ENCODE measurements at places on chromosomes 6 and 20.

DNA sequence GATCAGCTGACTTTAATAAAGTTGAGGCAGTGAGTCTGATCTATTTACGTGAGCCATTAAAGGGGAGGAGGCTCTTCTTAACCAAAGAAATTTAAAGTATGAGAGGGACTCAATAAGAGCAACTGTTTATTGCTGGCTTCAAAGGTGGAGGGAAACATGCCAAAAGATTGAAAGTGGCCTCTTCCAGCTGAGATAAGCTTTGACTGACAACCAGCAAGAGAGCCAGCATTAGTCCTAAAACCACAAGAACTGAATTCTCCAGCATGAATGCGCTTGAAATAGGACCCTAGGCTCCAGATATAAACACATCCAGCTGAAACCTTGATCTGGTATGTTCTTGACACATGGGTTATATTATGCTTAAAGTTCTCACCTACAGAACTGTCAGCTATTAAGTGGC, 123.1 kb upstream of the GJE1 start:
- DNase-seq = no peak

GRCh38 chr20:61803915-61804751, 261.5 kb downstream of the TAF4 start:
- no peak for DNase-seq

GRCh38 chr20:22412977-22413868, 171.1 kb downstream of the FOXA2 start:
- no peak for DNase-seq

- no peak for DNase-seq
Measured at GRCh38 chr6:45584127-45584526, 206.4 kb upstream of the SUPT3H start.

- peak; percentile 76 for DNase-seq
Measured at GRCh38 chr6:156776840-156777576, at the start of gene ARID1B. ARID1B (plus strand) TSS chr6:156777378; CDS start chr6:156777681, 303 bp downstream.

GRCh38 chr6:128275030-128275429, 245.4 kb downstream of the PTPRK start:
- no peak for DNase-seq

- peak; percentile 61 for DNase-seq
Measured at GRCh38 chr6:25788305-25788922, 33.9 kb downstream of the SLC17A4 start.

GRCh38 chr20:62961310-62961783, 8.8 kb downstream of the SLC17A9 start:
- peak; percentile 61 for DNase-seq

GRCh38 chr6:53327017-53327395, 21.7 kb downstream of the ELOVL5 start:
- DNase-seq = no peak

- DNase-seq = no peak
Measured at GRCh38 chr6:87180105-87180728, 24.9 kb downstream of the ZNF292 start.

GRCh38 chr6:146914489-146915483, 289.4 kb upstream of the STXBP5 start:
- no peak for DNase-seq

- DNase-seq = no peak
Measured at GRCh38 chr6:18021166-18021850, 33.9 kb upstream of the KIF13A start.

DNA sequence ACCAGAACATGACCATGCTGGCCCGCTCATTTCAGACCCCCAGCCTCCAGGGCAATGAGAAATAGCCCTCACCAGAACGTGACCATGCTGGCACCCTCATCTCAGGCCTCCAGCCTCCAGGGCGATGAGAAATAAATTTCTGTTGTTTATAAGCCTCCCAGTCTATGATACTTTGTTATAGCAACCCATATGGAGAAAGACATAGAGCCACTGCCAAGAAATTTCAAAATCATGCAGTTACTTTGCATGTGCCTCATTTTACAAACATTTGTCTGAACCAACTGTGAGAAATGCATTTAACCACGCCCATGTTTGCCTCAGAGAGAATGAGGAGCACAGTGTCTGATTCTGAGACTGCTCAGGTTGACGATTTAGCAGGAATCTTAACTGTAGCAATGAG, 15.5 kb downstream of the CYP39A1 start:
- DNase-seq = no peak

- no peak for DNase-seq
Measured at GRCh38 chr6:109718991-109719390, 27.9 kb downstream of the FIG4 start.

- DNase-seq = no peak
Measured at GRCh38 chr6:11953641-11954040, 58.5 kb upstream of the HIVEP1 start.

GRCh38 chr6:37624606-37625574, 72.8 kb downstream of the MDGA1 start:
- DNase-seq = peak; percentile 75

DNA sequence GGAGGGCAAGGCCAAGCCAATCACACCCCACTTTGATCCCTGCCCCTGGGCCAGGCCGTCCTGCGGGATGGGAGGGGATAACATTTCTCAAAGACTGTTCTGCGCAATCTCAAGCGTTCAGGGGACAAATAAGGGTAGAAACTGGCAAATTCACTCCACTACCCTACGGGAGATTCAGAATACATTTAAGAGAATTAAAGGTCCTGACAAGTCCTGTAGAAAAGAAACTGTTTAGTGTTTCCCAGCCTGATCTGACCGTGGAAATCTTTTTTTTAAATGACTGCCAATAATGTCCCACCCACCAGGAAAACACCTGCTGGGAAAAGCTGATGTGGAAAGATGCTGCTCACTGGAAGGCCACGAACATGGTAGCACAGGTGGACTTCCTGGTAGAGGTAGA, 140.6 kb upstream of the RNF24 start:
- DNase-seq = no peak

DNA sequence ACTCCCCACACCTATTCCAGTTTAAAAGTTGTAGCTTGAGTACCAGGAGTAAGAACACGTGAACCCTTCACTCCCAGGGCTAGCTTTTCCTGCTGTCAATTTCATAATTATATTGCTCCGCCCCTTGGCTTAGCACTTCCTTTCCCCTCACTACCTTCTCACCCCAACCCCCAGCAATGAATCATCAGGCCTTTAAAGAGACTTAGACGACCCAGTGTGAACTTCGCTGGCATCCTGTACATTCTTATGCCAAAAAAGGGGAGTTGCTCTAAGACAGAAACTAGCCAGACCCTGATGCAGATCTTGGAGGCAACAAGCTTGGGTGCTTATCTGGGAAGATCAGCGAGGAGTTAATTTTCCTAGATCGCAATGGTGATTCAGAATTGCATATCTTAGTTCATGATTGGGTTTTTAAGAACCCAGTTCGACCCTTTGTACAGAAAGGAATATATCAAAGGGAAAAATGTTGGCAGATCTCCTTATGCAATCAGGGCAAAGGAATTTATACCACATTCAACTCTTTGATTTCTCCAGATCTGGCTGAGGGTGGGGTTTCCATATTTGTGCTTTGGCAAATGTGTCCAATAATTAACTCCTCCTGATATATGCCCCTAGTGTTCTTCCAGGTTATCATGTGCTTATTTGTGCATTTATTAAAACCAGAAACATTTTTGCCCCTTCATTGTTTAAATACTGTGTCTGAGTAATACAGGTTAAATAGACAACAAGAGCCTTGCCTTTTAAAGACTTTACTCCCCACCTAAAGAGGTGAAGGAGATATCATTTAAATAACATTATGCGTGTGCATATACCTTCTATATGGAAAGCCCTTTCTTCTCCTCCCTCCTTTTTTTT, 8.1 kb upstream of the ATXN1 start:
- no peak for DNase-seq

GRCh38 chr20:25120457-25120856, 38.5 kb upstream of the VSX1 start:
- no peak for DNase-seq

GRCh38 chr6:90439586-90439985, 142.9 kb upstream of the BACH2 start:
- no peak for DNase-seq

GRCh38 chr20:37627060-37627766, 66.6 kb upstream of the CTNNBL1 start:
- DNase-seq = peak; percentile 81

DNA sequence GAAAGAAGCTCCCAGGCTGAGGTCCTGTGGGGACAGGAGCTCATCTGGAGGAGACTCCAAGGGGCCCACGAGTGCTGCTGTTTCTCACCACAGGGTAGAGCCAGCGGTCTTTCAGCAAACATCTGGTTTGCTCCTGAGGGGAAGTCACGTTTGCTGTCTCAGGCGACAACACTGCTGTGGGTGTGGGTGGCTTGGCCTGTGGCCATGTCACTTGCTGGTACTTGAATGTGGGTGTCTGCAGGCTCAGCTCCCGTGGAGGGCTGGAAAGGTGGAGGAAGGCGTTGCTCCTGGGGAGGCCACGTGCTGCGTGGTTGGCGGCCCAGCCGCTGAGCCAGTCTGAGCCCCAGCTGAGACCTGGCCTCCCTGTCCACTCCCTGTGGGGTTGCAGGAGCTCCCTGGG, 52.8 kb upstream of the MPC1 start:
- no peak for DNase-seq

GRCh38 chr20:50169329-50169823, 15.9 kb upstream of the PEDS1 start:
- DNase-seq = peak; percentile 60

DNA sequence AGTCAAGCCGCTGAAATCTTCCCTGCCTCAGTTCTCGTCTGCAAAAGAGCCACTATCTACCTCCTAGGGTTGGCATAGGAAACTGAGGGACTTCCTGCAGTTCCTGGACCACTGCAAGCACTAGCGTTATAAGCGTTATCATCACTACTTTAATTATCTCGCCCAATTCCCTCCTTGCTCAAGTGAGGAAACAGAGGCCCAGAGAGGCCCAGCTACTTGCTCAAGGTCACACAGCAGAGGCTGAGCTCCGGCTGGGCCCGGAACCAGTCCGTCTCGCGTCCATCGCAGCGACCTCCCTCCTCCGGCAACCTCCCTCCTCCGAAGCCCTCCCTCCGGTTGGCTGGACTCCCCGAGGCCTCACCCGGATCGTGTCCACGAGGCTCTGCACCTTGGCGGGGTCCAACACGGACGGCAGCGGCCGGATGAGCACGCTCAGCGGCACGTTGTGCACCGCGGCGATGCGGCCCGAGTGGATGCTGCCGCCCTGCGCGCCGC, 338 bp downstream of the SRXN1 start:
- no peak for DNase-seq

DNA sequence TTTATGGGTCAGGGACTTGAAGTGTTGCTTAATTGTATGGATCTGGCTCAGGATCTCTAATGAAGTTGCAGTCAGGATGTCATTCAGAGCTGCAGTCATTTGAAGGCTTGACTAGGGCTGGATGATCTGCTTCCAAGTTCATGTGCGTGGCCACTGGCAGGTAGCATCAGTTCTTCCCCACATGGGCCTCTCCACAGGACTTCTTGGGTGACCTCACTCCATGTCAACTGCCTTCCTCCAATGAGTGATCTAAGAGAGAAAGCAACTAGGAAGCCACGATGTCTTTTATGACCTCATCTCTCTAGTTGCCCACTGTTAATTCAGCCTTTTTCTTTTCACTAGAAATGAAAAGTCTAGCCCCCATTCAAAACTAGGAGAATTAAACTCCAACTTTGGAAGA, 104.1 kb downstream of the COL9A1 start:
- DNase-seq = no peak

DNA sequence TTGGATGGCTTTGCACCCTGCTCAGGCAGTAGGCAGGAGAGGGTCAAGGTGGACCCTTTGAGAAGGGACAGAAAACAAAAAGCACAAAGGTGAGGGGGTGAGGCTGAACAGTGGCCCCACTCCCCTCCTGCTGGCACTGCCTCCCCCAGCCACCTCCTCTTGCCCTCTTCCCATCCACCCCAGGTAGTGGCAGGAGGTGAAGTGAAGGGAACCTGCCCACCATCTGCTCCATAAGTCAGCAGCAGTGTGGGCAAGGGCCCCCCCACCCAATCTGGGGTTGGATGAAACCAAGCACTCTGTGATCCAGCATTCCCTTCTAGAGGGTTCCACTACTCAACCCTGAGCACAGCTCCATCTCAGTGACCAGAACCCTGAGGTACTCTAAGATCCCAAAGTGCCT, 26.1 kb upstream of the SLC22A7 start:
- DNase-seq = no peak

DNA sequence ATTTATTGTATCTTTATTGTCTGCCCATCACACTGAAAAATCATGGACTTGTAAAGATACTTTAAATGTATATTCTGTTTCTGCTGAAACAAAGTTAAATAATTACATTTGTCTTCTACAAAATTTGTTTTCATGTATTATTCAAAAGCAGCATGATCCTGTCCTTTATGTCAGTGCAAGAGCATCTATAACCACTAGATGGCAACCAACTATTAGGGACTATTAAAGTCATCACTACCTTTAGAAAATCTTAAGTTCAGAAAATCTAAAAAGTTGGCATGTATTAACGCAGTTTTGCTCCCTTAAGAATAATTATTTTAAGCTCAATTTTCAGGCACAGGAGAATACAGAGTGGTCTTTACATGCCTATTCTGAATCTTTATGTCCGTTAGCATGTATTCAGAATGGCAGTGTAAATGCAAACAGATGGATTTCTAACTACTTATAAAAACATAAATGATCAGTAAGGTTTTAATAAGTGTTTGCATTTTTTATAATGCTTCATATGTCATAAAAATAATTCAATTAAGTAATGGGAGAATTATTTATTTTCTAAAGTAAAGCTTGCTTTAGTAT, 17.8 kb downstream of the TMEM30A start:
- DNase-seq = peak; percentile 32

- DNase-seq = peak; percentile 37
Measured at GRCh38 chr6:85403331-85404015, 46.4 kb upstream of the NT5E start.

GRCh38 chr6:169186496-169187169, 67.0 kb downstream of the THBS2 start:
- DNase-seq = no peak

- peak; percentile 12 for DNase-seq
Measured at GRCh38 chr20:62362991-62363919, 3.9 kb downstream of the LAMA5 start.

- peak; percentile 59 for DNase-seq
Measured at GRCh38 chr20:15236812-15237211, 899.4 kb upstream of the FLRT3 start.

DNA sequence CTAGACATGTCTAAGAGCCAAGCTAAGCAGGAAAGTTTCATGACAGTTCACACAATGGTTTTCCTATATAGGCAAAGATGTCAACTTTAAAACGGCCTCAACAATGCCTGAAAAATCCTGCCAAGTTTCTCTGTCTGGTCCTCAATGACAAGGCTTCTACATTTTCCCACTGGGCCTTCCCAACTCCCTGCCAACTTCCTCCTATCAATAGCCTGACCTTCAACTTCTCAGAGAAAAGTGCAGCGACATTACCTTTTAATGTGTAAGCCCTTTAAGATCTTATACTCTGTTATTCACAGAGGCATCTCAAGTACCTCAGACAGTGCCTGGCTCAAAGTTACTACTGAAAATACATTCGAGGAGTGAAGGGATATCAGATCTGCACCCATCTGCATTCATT, 56.2 kb upstream of the BTBD3 start:
- no peak for DNase-seq
